ENCODE measurements at places on chromosomes 5 and 9.

DNA sequence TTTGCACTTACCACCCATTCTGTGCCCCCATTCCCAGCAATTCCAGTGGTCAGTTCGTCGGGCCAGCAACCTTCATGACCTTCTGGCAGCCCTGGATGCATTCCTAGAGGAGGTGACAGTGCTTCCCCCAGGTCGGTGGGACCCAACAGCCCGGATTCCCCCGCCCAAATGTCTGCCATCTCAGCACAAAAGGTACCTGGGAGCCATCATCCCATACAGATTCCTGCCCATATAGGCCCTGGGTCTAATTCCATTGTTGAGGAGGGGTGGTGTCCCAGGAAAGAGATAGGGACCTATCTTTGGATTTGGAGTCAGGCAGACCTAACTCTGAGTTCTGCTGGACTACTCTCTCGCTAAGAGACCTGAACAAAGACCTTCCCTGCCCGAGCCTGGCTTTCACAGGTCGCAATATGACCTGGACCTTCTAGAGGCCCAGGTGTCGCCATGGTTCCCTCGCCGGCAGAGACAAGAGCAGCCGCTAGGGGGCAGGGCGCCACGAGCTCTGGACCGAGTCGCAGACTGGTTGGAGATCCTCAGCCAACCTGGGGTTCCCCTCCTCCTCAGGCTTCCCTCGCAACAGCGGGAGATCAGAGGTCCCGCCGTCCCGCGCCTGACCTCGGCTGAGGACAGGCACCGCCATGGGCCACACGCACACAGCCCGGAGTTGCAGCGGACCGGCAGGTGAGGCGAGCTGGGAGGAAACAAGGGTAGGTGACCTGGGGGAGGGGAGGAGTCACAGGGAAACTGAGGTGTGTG lies 3.1 kb downstream of the SLC4A9 start:
- DNase-seq, result peak; percentile 19

- no peak for DNase-seq
Measured at GRCh38 chr5:54761213-54761701, 224.1 kb downstream of the ESM1 start.

DNA sequence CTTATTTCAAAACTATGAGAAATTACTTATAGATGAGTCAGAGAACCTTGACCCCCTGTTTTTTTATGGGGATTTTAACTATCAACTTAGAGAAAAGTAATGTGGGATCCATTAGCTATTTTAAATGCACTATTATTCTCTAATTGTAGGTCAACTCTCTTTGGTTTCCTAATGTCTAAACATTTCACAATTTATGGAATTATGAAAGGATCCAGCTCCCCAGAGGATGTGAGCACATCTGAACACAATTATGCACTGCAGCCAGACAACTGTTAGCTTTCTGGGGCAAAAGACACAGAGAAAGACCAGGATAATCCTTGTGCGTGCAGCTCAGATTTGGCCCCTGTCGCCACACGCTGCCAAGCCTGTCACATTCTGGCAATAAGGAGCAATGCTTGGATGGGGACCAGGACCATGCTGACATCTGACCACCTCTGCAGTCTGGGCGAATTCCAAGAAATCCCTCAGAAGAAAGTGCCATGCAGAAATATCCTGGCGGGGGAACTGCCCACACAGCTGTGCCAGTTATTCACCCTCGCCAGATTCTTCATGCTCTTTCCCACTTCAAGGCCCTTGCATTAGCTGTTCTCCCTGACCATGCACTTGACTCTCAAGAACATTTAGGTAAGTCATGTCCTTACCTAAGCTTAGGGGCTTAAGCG lies 22.2 kb upstream of the CMBL start:
- no peak for DNase-seq

DNA sequence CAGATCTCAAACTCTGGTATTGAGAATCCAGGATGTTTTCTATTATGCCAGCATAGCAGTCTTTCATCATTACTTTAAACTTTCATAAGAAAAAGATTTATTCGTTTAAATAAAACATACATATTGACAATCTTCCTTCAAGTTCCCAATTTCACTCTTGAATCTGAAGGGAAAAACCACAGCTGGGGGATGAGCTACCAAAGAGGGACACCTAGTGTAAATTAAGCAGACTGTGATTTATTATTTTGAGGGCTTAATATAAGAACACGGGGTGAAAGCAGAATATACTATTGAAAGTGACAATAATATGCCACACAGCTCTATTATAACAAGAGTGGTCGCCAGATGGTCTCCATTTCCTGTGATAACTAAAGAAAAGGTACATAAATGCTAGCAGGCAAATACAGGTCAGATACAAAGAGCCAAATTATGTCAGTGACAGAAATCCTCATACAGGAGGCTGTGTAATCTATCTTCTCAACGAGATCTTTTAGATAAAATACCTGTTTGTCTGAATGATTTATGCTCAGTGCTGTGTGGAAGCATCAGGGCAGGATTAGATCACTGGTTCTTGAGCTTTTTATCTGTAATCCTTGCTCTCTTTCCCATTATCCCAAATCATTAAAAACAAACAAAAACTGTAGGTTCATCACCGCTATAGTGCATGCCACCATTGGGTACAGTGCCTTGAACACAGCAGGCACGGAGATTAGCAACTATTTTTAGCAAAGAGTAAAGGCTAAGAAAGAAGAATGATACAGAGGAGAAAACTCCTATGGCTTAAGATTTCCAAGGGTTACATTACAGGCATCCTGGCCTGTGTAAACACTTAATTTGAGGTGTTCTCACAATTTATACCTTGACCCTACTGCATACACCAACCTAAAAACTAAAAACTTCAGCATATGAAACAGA lies 116.6 kb downstream of the DROSHA start:
- no peak for DNase-seq

DNA sequence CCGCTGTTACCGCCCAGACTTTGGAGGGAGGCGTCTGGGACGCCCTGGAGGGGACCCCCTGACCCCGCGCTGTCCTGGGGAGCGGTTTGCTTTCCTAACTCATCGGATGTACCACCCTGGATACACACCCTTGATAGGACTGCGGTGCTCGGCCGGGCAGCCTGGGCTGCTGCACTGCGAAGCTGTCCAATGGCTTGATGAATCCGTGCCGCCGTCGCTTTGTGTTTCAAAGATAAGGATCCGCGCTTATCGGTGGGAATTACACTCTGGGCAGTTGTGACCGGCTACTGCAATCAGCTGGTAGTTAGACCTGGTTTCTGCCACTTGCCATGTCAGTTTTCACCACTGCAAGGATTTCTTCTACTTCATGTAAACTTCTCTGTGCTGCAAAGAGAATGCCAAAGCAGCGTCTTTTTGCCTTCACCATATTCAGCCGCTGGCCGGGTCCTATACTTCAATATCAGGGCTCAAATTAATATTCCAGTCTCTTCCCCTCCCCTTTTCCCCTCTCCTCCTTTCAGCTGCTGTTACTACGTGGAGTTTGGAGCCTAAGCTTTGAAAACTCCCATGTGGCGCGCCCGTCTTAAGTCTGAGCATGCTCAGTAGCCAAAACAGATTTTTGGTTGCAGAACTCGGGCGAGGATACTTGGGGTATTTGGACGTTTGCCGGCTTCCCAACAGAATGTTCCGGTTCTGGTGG lies 727 bp downstream of the SMAD5 start:
- peak; percentile 2 for DNase-seq

- DNase-seq, result no peak
Measured at GRCh38 chr5:88722546-88723073, 160.4 kb downstream of the MEF2C start.

DNA sequence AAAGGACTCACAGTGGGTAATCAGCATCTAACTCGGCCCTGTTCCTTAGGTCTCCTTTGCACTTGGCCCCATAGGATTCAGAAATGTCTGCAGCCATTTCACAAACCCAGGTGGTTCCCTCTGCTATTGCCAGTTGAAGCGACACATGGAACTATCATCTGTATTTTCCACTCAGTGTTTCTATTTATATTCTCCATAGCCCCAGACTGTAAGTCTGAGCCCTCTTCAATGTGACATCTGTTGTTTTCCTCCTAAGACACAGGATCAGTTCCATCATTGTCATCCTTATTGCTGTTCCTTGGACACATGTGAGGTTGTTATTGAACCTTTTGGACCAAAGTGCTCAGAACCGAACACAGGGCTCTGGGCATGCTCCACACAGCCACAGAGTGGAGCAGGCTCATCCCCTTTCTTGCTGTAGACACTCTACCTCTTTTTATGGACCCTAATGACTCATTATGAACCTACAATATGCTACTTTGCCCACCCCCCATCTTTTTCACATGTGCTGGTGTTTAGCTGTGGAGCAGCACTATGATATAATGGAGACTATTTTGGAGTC lies 36.4 kb downstream of the GARNL3 start:
- DNase-seq, result no peak

GRCh38 chr5:72123764-72124376 lies 16.6 kb downstream of the MAP1B start:
- no peak for DNase-seq

DNA sequence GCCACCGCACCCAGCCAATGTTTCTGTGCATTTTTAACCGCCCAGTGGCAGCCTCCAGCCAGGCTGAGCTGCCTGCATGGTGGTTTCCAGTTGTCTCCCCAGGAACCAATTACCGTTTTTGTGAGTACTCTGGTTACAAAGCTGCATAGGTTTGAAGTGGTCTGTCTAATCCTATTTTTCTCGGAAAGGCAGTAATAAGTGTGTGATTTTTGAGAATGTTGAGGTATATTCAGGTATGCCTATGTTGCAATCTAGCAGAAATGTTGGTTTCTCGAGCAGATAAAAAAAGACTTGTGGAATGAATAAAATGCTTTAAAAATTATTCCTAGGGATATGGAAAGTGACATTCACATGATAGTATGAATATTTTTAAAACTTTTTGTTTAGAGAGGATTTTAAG lies 41.5 kb upstream of the ANKH start:
- DNase-seq, result no peak

- no peak for DNase-seq
Measured at GRCh38 chr9:112203536-112203935, 28.4 kb upstream of the SUSD1 start.

DNA sequence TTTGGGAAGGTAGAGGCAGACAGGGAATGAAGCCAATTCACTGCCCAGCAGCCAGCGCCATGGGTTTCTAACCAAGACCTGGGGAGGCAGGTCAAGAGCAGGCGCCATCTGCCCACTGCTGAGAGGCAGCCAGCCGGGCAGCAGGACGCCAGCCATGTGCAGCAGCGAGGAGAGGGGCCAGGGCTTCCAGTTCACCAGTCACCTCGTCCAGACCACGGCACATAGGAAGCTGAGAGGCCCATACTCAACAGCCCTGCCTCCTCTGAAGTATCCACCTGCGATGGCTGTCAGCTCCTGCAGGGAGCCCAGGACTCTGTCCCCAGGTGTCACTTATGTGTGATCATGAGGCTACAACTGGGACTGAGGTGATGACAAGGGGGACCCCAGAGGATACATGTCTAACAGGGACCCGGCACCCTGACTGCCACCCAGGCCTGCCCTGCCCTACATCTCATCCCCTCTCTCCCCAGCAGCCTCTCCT lies 30.1 kb downstream of the IPPK start:
- no peak for DNase-seq

- no peak for DNase-seq
Measured at GRCh38 chr5:129392681-129393080, 67.4 kb upstream of the ADAMTS19 start.

DNA sequence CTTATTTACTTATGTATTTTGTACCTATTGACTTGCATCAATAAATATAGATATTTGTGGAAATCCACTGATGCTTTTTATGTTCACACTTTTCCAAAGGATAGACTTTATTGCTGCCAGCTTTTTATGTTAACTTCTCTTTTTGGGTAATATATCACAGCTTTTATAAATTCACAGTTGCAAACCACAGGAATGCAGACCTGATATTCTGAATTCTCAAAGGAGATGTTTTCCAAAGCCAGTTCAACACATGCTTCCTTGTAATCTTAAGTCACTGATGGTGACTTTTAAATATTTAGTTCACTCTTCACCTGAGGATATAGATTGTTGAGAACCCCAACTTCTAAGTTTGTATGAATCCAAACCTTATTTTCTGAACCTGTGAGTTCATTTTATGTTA lies 223.4 kb upstream of the PRR16 start:
- DNase-seq, result no peak

DNA sequence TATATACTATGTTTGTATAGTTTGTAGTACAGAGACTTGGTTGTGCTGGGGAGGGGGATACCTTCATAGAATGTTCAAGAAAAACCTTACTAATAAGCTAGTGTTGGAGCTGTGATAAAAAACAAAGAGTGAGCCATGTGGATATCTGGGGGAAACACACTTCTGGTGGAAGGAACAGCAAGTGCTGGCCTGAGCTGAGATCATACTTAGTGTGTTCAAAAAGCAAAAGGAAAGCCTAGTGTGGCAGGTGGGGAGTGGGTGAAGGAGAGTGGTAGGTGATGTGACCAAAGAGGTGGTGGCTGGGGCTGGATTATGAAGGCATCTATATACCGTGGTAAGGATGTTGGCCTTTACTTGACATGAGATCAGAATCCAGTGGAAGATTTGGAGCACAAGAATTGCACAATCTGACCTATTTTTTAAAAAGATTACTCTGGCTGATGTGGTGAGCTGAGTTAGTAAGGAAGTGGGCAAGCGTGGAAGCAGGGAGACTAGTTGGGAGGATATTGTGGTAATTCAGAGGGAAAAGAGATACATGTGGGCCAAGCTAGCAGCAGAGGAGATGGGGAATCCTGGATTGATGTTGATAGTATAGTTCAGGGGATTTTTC lies 26.6 kb downstream of the PALM2AKAP2 start:
- DNase-seq, result no peak

- DNase-seq, result peak; percentile 36
Measured at GRCh38 chr9:33676746-33677505, 118.4 kb upstream of the PRSS3 start.

GRCh38 chr9:76882686-76883085 lies 23.2 kb downstream of the PRUNE2 start:
- no peak for DNase-seq

GRCh38 chr9:96317335-96317980 lies 15.5 kb upstream of the HSD17B3 start:
- peak; percentile 5 for DNase-seq

DNA sequence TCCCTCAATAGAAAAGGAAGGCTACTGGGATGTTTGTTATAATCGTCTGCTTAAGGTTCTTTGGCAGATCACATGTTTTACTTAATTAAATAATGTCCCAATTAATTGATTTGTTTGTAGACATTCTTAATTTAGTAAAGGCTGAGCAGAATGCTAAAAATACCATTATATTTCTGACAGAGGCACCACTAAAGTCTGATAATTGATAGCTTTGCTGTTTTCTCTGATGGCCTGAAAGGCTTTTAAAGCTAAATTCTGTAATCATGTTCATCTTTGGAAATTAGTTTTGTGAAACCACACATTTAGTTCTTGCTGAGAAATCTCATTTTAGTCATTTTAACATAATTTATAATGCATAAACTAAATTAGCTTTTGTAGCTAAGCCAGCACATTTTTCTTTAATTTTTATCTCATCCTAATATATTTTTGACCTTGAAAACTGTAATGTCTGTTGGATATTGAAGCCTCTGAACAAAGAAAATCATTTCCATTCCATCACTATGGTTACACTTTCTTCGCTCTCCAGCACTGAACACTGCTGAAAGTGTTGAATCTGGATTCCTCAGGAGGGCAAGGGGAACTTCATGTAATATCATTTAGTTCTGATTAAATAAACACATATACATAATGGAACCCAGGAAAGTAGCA lies 329.4 kb downstream of the ELAVL2 start:
- no peak for DNase-seq

- DNase-seq, result no peak
Measured at GRCh38 chr5:110956913-110957813, 114.3 kb upstream of the TSLP start.

- peak; percentile 24 for DNase-seq
Measured at GRCh38 chr9:2620919-2621721, 467 bp upstream of the VLDLR start.

- DNase-seq, result no peak
Measured at GRCh38 chr5:79890119-79890929, 100.7 kb downstream of the MTX3 start.

GRCh38 chr5:141811287-141812155 lies 66.7 kb downstream of the PCDH1 start:
- DNase-seq, result no peak
